ENCODE measurements at places on chromosomes 1 and 21. TPM values are rescaled to one million over a fixed set of nuclear protein-coding genes. Genes with fewer than 3 reads are reported as not detected.

TUT4 gene
- 27.4 TPM for total RNA-seq

TCEA3 gene
- total RNA-seq, result 40.1 TPM

NUP210L gene
- total RNA-seq, result not detected

EFNA3 gene
- total RNA-seq, result 3.2 TPM

AADACL3 gene
- total RNA-seq, result not detected

VANGL2 gene
- 8.1 TPM for total RNA-seq

TMCC2 gene
- total RNA-seq, result 8.5 TPM

RGS7 gene
- total RNA-seq, result not detected

RGS16 gene
- 1.4 TPM for total RNA-seq

POU3F1 gene
- not detected for total RNA-seq

CATSPERE gene
- 0.63 TPM for total RNA-seq

OVAAL gene
- 2.0 TPM for total RNA-seq

MXRA8 gene
- total RNA-seq, result 58.6 TPM

PLPP3 gene
- 94.1 TPM for total RNA-seq

MYBPH gene
- not detected for total RNA-seq

- DNase-seq, result no peak
Observed at GRCh38 chr1:176843352-176844297, 320.9 kb downstream of the ASTN1 start.

GRCh38 chr1:77316006-77316405 is 34.2 kb downstream of the AK5 start:
- no peak for DNase-seq

DNA sequence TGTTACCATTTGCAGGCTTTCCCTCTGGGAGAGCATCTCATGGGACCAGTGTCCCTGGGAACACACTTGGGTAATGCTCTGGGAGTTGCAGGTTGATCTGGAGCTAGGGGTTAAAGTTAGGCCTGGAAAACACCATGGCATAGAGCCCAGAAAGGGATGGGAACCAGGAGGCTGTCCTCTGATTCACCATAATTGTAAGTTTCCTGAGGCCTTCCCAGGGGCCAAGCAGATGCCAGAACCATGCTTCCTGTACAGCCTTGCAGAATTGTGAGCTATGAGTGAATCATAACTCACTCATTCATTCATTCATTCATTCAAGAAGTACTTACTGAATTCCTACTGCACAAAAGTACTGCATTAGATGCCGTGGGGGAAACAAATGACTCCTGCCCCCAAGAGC is 50.0 kb downstream of the LACTBL1 start:
- no peak for DNase-seq

DNA sequence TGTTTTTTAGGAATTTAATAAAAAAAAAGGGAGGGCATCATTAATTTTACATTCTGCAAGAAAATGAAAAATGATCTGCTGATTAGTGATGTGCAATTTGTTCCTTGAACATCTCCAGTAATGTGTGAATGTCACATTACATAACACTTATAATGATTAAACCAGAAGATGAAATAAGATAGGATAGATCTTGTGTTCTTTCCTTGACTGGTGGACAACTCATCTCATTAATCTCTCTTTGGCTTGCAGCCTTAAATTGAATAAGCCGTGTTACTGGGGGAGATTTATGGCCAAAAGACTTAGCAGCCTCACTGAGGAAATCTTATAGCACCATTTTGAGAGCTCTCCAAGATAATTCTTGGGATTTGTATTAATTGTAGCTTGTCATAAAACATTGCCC is 217.2 kb downstream of the ST6GALNAC3 start:
- DNase-seq, result no peak

GRCh38 chr1:234900595-234900994 is 228.0 kb downstream of the TOMM20 start:
- DNase-seq, result no peak

DNA sequence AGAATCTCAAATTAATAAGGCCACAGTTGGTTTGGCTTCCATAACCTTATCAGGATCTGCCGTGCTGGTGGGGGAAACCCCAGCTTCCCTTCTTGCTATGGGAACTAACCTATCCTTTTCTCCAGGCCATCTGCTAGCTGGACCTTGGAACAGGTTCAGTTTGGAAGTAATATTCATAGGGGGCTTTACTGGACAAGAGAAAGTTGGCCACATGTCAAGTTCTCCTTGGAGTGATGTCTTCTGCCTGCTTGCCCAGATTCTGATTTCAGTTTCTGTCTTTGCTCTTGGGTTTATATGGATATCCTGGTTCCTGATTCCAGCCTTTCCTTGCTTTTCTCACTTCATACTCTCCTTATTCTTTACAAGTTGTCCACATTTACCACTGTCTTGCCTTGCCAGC is 279.6 kb downstream of the ASTN1 start:
- DNase-seq, result no peak

DNA sequence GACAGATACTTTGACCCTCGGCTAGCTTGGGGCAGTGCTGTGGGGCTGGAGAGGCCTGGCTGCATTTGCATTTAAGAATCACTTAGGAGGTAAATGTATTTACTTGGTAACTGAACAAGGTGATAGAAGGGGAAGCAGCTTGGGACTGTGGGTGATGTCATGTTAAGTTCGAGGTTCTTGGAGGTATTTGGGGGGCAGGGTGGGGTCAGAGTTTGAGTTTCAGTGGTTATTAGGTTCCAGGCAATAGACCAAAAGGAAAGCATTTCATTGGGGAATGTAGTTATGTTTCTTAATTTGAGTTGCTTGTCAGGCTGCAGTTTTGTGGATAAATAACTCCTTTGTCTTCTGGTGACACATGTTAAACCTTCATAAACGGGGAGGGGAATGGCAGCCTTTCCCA is 2.4 kb upstream of the FAM78B start:
- no peak for DNase-seq

DNA sequence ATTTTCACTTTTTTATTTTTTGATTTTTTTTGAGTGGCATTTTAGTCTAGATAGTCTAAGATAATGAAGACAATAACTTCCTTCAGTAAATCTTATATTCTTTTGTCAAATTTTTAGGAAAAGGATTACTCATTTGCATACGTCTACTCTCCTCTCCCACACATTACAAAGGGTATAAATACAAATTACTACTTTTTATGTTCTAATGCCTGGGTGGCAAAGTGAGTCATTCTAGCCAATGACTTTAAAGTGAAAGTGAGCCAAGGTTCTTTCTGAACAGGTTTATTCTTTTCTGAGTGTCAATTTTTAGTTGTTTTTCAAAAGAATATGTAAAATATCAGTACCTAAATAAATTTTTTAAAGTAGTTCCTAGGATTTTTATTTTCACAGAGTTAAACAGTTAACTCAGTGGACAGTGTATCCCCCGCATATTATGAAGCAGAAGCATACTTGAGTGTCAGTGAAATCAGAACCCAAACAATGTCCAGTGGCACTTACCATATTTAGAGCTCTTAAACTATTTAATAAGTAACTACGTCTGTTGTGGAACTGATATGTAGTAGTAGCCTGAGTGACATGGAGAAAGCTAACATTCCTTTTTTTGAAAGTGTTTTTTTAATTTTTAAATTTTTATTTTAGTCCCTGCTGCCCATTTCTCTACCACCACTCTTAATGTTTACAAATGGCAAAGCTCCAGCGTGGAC is 141.7 kb downstream of the PHTF1 start:
- no peak for DNase-seq

DNA sequence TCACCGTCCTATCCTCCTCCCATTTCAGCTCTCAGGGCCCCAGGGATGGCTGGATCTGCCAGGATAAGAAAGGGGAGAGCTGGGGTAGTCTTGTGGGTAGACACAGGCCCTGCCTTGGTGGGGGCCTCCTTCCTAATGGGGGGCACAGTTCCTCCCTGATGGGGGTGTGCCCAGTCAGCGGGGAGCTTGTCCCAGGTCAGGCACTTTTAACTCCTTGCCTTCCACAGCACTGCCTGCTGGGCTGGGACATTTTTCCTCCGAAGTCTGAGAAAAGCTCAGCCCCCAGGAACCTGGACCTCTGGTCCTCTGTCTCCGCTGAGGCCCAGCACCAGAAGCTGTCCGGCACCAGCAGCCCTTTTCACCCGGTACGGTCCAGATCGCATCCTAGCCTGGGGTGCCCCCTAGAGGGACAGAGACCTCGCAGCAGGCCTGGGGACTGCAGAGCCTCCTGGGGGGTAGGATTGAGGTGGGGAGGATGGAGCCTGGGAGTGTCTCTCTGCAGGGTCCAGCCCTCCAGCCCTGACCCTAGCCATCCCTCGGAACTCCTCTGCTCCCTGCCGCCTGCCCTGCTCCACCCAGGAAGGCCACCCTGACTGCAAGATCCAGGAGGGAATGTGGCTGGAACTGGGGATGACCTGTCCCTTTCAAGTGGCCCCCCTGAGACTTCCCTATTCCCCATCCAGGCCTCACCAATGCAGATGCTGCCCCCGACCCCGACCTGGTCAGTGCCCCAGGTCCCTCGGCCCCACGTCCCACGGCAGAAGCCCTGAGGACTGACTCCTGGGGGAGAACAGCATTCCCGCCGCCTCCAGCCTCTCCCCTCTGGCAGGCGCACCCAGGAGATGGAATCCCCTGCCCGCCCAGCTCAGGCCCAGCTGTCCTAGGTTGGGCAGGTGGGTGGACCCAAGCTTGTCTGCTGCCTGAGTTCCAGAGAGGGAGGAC is 12.0 kb downstream of the MIIP start:
- DNase-seq, result no peak

GRCh38 chr1:59317780-59318179 is 20.9 kb downstream of the FGGY start:
- DNase-seq, result no peak

DNA sequence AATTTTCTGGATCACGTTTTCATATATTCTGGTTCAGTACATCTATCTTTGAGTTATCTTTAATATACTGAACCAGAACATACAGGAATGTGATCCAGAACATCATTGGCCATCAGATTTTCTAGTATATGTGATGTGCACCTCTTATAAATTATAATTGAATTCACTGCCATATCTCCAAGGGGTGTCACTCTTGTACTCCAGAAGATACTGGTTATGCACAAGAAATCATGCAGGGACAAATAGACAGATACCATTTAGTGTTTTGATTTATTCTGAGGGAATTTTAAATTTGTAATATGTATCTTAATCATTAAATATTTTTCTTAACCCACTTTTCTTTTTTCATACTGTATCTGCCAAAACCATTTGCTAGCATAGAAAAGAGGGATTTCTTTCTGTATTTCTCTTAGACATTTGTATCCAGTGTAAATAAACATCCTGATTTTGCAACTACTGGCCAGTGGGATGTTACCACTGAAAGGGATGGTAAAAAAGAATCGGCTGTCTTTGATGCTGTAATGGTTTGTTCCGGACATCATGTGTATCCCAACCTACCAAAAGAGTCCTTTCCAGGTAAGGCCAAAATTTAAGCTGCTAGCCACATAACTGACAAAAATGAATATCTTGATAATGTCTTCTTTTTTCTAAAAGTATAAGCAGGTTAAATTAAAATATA is 16.7 kb downstream of the FMO3 start:
- DNase-seq, result no peak

DNA sequence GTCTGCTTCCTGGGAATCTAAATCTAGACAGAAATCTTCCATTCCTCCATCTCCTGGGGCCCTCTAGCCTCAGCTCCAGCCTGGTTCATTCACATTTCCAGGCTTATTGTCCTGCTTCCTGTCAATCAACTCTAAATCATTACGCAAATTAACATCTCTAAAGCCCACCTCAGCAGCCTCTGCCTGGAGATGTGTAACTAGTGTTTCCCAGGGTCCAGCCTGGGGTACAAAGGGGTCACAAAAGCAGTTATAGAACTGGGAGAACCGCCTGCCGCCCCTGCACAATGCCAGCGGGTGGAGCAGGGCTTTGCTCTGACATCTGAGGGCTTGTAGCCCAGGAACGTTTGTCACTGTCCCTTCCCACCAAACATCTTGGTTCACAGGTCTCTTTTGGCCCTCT is 373.5 kb downstream of the RRAGC start:
- DNase-seq, result peak; percentile 26

- no peak for DNase-seq
Observed at GRCh38 chr21:36713746-36714145, 14.8 kb downstream of the SIM2 start.

- no peak for DNase-seq
Observed at GRCh38 chr1:7572654-7573152, 198.4 kb upstream of the VAMP3 start.

DNA sequence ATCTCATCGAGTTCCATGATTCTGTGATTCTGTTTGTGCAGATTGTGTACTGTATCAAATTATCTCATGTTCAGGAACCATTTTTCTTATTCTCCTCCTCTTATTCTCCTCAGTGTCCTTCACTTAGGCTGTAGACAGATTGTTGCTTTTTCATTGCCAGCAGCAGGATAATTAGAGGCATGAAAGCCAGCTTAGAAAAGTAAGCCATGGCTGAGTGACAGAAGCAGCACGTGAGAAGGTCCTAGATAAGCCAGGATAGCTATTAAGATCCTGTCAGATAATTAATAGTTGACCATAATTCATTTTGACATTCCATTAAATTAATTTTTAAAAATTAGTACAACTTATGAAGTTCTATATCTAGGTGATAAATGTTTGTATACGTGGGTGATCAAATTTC is 60.8 kb upstream of the PRKACB start:
- no peak for DNase-seq

GRCh38 chr1:91804546-91805023 is 81.4 kb downstream of the TGFBR3 start:
- no peak for DNase-seq

GRCh38 chr1:34591751-34592629 is 162.9 kb upstream of the GJB5 start:
- DNase-seq, result no peak

DNA sequence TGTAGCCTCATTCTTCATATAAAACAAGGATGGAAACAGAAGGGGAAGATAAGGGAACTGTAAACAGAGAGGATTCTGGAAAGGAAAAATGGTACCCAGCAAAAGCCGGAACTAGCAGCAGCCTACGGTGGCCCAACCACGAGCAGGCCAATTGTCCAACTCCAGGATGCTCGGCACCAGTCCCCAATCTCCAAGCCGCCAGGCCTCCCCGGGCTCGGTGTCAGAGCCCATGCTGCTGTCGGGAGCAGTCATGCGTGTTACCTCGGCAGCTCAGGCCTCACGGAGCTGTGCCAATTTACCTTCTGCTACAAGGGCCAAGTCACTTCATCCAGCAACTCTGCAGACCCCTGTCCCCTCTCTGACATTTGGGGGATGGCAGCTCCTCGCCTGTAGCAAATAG is 130.8 kb downstream of the ZBTB18 start:
- no peak for DNase-seq

GRCh38 chr1:29525941-29526340 is 289.6 kb downstream of the PTPRU start:
- DNase-seq, result no peak

DNA sequence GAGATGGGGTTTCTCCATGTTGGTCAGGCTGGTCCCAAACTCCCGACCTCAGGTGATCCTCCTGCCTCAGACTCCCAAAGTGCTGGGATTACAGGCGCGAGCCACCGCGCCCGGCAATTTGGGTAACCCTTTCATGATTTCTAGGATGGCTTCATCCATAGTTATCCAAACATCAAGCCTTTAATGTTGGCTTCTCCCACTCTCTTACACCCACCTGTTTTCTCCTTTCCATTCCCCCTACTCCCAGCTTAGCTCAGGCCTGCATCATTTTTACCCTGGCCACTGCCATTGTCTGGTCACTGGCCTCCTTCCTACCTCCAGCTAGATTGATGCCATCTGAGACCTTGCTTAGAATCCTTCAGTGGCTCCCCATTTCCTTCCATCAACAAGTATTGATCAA is 2.0 kb upstream of the SOX13 start:
- no peak for DNase-seq

GRCh38 chr1:106571109-106571508 is 485.4 kb upstream of the PRMT6 start:
- no peak for DNase-seq
